ENCODE measurements at places on chromosomes 3 and 15.

DNA sequence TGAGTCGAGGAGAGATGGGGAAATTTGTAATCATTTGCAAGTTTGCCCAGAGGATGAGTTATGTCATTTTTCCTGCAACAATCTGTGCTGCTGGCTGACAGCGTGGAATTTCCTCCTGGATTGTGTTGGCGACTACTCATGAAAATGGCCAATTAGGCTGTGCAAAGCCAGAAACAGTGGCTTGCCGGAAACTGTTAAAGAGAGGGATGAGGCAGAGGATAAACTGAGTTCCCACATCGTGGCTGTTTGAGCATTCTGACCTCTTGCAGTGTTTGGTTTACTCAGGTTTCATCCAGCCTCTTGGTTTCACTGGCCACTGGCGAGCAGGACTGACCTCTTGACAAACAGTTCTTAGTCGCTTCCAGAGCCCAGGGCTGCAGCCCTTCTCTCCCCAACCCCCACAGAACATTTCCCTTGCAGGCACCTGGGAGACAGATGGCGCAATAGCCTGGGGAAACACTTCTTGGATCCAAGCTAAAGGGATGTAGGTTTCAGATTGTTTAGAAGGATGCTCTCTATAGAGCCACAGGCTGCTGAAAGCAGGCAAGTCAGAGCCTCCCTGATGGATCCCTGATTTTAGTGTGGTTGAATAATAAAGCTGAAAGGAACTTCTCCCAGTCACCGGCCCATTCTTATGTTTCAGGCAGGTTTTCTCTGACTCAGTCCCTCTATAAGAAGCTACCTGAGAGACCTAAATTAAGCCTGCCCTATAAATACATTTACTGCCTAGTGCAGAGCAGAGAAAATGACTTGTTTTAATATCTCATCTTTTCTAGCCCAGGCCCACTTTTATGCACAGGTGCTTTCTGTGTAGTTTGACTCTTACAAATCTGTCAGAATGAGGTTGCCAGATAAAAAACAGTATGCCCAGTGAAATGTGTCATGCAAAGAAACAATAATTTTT, 92.8 kb upstream of the UBE2E1 start:
- DNase-seq, result no peak

GRCh38 chr3:164320962-164321361, 757.3 kb downstream of the SI start:
- no peak for DNase-seq

- DNase-seq, result no peak
Measured at GRCh38 chr3:25604107-25604805, 60.5 kb downstream of the TOP2B start.

- no peak for DNase-seq
Measured at GRCh38 chr3:12393894-12394293, 90.4 kb upstream of the TSEN2 start.

GRCh38 chr3:124964387-124964786, 29.8 kb upstream of the MUC13 start:
- DNase-seq, result no peak

GRCh38 chr3:197372047-197372661, 73.7 kb upstream of the DLG1 start:
- no peak for DNase-seq

- no peak for DNase-seq
Measured at GRCh38 chr15:27844018-27844666, 255.0 kb downstream of the OCA2 start.

DNA sequence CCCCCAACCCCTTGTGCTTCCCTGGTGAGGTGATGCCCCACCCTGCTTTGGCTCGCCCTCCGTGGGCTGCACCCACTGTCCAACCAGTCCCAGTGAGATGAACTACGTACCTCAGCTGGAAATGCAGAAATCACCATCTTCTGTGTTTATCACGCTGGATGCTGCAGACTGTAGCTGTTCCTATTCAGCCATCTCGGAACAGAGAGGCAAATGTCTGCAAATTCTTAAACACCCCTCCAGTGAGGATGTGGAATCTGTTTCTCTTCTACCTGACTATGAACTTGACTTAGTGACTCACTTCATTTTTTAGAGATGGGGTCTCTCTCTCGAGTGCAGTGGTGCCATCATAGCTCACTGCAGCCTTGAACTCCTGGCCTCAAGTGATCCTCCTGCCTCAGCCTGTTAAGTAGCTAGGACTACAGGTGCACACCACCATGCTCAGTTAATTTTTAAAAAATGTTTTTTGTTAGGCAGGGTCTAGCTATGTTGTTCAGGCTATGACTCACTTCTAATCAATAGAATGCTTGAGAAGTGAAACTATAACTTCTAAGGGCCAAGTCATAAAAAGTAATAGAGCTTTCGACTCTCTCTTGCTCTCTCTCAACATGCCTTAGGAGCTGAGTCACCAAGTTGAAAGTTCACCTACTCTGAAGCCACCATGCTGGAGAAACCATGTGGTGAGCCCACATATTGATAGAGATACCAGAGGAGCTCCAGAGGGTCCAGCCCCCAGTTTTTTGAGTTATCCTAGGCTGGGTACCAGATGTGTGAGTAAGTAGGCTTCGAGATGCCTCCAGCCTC, 11.5 kb upstream of the PARP14 start:
- DNase-seq, result no peak

GRCh38 chr3:110180733-110181132, 843.4 kb upstream of the DPPA4 start:
- DNase-seq, result no peak

- DNase-seq, result no peak
Measured at GRCh38 chr3:16633948-16634347, 28.7 kb upstream of the DAZL start.

DNA sequence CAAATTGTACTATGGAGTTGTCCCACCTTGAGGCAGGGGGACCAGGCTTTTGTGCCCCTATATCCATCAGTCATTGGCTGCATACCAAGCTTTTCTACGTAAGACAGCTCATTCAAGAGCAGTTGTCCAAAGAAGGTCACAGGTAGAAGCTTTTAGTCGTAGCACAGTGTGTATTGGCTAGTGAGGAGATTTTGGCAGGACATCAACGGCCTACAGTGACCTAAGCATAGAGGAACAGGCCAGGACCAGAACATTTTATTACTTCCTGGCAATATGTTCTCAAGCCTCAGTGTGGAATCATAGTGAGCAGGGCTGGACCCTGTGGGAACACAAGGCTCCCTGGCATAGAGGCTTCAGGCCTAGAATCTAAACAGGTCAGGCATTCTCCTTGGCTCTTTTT, 105.4 kb upstream of the ANKRD28 start:
- no peak for DNase-seq

DNA sequence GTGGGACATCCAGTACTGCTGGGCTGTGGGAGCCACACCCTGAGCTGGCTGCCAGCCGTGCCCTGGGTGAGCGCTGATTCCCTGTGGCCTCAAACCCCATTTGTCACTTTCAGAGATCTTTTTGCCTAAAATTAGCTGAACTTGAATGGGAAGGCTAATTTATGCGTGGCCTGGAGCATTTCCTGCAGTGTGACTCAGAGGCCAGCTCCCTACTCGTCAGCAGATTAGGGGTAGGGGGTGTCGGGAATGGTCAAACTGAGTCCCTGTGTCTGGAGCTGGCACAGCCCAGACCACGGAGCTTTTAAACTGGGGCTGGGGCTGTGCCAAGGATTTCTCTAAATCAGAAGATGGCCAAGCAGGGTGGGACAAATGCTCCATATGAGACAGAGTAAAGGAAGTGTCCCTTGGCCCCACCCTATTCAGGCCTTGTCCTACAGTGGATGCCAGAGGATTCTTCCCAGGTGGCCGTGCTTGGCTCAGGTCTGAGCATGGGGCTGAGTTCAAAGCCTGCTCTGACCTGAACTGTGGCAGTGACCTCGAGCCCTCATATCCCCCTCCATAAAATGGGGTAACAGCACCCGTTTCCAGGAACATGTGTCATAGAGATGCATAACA, 59.7 kb downstream of the ATP2B2 start:
- DNase-seq, result no peak

GRCh38 chr3:100844063-100844936, 135.0 kb downstream of the TFG start:
- no peak for DNase-seq

DNA sequence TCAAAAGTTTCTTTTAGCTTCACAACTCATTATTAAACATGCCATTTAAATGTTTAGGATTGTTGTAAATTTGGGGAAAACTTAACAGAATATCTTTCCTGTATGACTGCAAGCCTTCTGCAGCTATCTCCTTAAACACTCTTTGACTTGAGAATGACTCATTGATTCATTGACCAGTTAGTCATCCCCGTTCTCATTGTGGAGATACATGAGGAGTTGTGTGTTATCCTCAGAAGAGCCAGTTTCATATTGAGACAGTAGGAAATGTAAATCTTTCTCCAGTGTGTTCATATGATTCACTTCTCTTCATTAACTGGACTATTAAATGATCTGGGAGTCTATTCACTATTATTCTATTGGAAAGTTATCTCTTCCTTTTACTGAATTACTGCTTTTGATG, 83.0 kb downstream of the CRYGS start:
- no peak for DNase-seq

DNA sequence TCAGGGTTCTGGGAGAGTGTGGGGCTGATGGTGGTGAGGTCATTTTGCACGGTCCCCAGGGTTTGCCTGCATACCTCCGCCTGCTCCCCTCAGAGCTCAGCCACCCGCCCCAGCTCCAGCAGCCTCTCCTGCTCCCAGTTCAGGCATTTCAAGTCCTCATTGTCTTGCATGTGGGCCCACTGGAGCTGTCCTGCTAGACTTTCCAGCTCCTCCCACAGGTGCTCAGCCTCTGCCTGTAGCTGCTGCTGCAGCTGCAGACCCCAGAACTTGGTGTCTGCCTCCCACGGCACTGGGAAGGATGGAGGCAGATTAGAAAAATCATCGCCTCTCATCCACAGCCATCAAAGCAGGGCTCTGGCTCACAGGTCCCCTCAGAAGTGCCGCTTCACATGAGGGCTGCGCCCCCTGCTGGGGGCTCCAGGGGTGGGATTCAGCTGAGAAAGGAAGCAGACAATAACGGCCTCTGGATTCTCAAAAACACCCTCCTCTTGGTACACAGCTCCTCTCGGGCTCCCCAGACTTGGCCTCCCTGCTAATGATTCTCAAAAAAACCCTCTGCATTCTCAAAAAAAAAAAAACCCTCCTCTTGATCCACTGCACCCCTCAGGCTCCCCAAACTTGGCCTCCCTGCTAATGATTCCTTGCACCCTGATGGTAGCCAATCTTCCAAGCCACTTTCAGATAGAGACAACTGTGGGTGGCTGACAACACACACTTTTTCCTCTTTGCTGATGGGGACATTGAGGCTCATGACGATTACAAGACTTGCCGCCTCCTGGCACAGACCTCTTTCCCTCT, 89.3 kb upstream of the C2CD4B start:
- no peak for DNase-seq

- DNase-seq, result no peak
Measured at GRCh38 chr3:4174791-4175190, 128.4 kb upstream of the SETMAR start.

DNA sequence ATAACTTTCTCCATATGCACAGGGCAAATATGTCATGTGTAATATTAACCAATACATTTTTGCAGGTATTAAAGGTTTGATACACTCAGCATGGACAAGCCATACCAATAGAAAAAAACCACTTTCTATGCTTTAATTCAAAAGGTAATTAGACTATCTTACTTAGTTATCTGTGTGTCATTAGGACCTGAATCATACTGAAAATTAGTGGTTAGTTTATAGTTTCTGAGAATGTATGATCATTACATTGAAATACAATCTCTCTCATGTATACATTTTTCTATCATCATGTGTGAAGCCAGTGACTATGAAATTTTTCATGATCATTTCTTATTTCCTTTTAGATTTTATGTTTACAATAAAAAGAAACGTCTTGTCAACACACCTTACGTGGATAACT, 16.3 kb downstream of the RPS27L start:
- no peak for DNase-seq

- DNase-seq, result no peak
Measured at GRCh38 chr3:12856626-12857025, 15.3 kb upstream of the RPL32 start.

DNA sequence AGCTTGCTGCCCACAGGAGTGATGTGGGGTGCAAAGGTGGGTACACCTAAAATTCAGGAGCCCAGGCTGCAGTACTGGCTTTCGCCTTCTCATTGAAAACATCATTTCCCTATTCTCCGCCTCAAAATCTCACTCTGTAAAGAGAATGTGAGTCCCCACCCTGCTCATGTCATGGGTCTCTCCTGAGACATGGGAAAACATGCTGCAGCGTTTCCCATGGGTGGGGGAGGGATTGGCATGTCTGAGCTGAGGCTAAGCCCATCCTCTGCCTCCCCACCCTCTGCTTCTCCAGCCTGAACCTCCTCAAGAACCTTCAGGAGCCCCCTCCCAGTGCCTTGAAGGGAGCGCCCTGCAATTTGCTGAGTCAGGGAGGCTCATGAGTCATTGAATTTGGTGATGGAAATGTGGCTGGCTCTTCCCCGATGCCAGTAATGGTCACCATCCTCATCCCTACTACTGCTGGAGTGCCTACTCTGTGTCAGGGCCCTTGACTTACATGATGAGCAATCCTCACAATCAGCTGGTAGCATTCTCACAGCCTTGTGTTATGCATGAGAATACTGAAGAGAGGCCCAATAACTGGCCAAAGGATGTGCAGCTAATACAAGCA, 28.8 kb downstream of the WNT5A start:
- no peak for DNase-seq

DNA sequence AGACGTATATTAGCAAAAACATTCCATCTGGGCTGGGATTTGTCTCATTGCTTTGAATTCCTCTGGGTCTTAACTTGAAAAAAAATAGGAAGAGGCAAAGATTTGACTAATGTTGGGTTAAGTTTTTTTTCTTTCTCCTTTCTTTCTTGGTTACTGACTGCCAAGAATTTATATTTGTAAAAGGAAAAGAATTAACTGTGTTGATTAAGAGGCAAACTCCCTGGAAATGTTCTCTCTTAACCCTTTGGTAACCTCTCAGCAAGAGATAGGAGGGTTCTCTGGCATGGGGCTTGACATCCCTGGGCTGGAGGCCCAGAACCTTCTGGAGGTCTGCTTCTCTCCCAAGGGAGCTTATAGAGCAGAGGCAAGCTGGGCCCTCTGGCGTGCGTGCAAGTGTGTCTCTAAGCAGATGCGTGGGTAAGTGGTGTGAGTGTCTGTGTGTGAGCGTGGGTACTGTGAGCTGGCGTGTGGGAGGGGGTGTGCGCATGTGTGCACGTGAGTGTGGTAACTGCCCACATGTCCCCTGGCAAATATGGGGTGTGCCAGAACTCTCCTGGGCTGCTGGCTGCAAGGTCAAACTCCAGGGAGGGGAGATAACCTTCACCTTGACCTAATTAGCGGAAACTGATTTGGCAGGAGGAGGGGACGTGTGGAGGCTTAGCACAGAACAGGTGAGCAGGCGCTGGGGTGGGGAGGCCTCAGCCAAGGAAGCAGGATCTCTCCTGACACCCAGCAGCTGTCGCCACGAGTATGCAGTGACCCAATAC, 49.4 kb upstream of the MAGEF1 start:
- DNase-seq, result no peak

- DNase-seq, result no peak
Measured at GRCh38 chr3:50167069-50167840, 12.1 kb downstream of the SEMA3F start.

GRCh38 chr3:150174179-150174578, 203.5 kb upstream of the PFN2 start:
- DNase-seq, result no peak
